ENCODE measurements at places on chromosomes 4 and X. TPM values are rescaled to one million over a fixed set of nuclear protein-coding genes. Genes with fewer than 3 reads are reported as not detected.

DNA sequence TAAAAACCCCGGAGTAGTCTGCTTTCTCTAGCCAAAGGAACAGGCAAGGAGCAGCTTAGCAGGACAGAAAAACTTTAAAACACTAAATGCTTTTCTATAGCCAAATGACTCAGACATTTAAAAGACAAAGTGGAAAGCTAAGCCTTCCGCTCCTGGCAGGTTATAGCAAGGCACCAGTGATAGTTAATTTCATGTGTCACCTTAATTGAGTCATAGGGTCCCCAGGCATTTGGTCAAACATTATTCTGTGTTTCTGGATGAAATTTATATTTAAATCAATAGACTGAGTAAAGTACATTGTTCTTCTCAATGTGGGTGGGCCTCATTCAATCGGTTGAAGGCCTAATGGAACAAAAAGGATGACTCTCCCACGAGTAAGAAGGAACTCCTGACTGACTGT, 885.7 kb upstream of the ADGRL3 start:
- no peak for DNase-seq

DNA sequence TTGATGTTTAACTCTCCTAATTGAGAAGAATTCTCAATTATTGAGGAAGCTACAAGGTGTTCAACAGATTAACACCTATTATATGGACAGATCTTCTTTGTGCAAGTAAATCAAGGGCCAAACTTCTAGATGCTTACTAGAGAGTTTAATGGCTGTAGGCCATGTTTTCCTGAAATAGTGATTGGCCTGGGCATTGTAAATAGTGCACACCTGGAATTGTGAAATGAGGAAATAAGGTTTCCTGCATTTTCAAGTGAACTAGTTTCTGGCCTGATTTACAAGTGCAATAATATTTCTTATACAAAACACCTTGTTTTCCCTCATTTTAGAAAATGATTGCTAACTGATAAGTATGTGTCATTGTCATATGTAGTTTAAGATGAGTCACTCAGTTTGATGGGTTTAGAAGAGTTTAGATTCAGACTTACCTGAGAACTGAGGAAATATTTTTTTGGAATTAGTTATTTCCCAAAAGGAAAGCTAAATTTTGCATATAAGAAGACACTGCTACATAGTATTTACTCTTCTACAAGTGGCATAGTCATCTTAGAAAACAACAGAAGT, 21.2 kb downstream of the AFF1 start:
- no peak for DNase-seq

GRCh38 chrX:38726612-38727011, 74.6 kb upstream of the MID1IP1 start:
- no peak for DNase-seq

GPRASP1 gene
- total RNA-seq = 18.1 TPM

- DNase-seq = peak; percentile 32
Measured at GRCh38 chr4:83905952-83906351, 370.0 kb downstream of the GPAT3 start.

HELT gene
- not detected for total RNA-seq

DUX4 gene
- not detected for total RNA-seq

DNA sequence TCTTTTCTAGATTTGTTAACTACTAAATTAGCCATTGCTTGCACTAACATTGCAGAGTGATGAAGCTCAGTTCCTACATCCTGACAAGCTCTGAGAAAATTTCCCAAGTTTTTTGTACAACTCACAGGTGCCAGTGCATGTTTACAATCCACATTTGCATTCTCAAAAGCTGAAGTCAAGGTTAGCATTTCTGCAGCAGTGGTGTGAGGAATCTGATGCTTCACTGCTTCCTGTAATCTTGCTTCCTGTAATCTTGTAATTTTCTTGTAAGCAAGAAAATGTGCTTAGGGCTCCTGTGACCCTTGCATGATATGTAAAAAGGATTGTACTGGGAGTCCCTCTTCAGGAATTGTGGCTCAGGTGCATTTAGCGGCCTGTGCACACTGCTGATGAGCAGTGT, 207.4 kb upstream of the CXCL13 start:
- no peak for DNase-seq

- no peak for DNase-seq
Measured at GRCh38 chr4:84470204-84470785, 28.8 kb downstream of the NKX6-1 start.

ARHGAP6 gene
- 18.2 TPM for total RNA-seq
